M059J (cell line): ENCODE measurements at places on chromosomes 11 and 22.

DNA sequence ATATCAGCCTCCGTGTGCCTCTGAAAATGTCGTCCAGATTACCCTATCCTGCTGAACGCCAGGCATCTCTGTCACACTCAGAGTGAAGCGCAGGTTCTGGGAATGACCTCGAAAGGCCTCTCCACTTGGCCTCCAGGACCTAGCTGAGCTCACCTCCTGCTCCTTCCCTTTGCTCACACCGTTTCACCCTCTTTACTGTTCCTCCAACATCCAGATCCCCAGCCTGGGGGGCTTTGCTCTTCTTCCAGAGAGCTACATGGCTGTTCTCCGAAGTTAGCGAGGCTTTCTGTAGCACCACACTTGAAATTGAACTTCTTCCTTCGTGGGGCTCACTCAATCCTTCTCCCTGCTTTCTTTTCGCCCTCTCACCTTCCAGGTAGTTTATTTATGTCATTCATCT lies 27.9 kb downstream of the GLB1L2 start:
- DNase-seq = no peak

GRCh38 chr22:27434898-27435297 lies 366.7 kb downstream of the MN1 start:
- no peak for DNase-seq

DNA sequence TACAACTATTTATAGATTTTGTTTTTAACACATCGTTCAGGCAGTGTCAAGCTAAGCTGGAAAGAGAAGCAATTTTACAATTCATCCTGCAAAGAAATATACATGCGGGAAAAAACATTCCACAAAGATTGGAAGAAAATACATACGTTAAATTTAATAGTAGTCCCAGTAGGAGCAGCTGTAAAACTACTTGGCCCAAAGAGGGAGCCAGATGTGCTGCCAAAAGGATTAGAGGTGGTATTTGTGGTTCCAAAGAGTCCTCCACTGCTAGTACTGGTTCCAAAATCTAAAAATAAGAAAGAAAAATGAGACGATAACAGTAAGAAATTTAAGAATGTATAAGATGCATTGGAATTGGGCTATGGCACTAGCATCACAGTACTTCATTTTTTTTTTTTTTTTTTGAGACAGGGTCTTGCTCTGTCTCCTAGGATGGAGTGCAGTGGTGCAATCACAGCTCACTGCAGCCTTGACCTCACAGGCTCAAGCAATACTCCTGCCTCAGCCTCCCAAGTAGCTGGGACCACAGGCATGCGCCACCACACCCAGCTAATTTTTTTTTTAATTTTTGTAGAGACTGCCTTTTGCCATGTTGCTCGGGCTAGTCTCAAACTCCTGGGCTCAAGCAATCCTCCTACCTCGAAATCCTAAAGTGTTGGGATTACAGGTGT lies 21.5 kb downstream of the NUP98 start:
- DNase-seq = no peak

DNA sequence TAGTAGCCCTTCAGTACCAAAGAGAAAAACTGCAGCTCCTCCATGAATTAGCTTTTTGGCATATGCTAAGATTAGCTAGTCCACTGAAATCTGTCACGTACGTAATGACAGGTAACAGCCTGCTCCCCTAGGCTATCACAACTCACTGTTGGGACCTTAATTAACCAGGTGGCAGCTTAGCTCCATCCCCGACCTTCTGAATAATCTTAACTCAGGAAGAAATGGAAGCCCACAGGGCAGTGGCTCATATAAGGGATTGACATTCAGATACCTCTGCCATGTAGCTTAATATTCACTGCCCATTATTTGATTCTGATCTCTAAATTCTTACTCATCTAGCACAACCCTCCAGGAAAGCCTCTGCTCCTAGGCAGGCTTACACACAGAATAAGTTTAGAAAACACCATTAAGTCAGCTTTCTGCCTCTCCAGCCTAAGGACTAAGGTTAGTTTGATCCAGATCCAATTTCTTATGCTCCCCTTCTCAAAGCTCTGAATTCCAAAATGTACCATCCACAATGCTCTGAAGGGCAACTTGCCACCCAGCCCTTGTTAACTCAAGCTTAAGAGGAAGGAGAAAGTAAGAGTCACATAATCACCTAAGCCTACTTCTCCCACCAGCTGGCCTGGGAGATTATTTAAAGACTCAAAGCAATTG lies 5.0 kb downstream of the HSPA8 start:
- DNase-seq = no peak

DNA sequence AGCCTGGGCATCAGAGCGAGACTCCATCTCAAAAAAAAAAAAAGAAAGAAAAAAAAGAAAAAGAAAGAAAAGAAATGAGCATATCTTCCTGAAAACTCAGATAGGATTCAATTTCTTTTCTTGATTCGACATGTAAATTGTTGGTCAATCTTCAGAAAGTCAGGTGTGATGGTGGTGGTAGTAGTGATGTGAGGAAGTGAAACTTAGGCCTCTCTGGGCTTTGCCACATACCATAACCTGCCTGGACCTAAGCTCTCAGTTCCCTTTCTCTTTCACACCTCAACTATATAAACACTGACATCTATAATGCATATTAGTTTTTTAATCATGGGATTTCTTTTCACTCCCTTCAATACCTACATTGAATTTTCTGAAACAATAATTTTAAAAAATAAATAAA lies 98.0 kb upstream of the TBCEL start:
- DNase-seq = no peak

- DNase-seq = peak; percentile 76
These were observed 7.4 kb downstream of the ETS1 start for GRCh38 chr11:128579798-128580504.

GRCh38 chr11:68584097-68584496 lies 100.2 kb upstream of the GAL start:
- peak; percentile 5 for DNase-seq

GRCh38 chr11:4087551-4087950 lies 7.0 kb upstream of the RRM1 start:
- peak; percentile 47 for DNase-seq

DNA sequence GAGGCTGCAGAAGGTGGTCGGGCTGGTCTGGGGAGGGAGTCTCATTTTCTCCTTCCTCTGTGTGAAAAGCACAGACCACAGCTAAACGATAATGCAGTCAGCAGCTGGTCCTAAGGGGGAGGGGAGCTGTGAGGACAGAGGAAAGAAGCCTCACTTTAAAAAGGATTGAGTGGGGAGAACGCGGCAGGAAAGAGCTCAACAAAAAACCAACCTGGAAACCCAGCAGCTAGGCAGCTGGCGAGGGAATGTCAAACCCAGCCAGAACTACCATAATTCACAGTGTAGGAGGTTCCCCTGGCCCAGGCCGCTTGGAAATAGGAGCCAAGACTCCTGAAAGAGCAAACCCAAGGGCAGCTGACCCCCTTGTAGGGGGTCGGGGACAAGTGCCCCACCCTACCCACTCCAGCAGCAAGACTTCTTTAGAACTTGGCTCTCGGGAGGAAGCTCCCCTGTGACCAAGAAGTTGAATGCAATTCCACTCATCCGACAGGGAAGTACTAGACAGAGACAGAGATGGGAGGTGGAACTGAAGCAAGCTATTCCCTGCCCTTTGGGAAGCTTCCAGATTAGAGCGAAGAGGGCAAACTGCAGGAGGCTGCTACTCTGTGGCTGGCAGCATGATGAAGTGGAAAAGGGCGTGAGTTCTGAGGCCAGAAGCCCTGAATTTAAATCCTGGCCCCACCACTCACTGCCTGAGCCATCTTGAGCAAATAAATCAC lies 16.5 kb upstream of the DGKZ start:
- no peak for DNase-seq

DNA sequence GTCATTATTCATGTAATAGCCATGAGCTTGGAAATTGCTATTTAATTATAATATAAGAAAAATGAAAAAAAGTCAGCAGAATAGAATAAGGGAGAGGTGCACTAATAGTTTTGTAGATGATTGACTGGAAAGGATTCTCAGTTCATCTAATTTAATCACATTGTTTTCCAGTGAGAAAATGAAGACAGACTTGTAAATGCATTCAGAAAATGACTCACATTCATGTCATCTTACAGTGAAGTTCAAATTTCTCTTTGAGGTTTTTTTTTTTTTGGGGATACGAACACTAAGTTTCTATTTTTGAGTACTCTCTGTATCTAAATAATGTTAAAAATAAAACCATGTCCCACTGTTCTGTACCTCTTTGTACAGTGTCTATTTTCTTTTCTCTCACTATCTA lies 18.5 kb upstream of the OR4A16 start:
- no peak for DNase-seq

DNA sequence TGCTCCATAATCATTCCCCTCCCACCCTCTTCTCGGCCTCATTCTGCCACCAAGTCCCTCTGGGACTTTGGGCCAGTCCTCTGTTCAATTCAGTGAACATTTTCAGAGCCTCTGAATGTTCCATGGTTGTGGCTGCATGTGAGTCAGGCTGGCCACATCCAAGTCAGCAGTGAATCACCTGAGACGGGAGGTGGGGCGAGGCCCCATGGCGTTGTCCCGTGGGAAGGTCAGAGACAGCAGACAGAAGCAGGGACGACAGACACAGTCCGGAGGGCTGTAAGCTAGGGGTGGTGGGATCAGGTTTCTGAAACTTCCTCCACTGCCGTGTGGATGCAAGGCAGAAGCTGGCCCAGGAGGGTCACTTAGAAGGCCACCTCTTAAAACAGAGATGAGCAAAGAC lies 324.8 kb downstream of the MN1 start:
- DNase-seq = peak; percentile 88

DNA sequence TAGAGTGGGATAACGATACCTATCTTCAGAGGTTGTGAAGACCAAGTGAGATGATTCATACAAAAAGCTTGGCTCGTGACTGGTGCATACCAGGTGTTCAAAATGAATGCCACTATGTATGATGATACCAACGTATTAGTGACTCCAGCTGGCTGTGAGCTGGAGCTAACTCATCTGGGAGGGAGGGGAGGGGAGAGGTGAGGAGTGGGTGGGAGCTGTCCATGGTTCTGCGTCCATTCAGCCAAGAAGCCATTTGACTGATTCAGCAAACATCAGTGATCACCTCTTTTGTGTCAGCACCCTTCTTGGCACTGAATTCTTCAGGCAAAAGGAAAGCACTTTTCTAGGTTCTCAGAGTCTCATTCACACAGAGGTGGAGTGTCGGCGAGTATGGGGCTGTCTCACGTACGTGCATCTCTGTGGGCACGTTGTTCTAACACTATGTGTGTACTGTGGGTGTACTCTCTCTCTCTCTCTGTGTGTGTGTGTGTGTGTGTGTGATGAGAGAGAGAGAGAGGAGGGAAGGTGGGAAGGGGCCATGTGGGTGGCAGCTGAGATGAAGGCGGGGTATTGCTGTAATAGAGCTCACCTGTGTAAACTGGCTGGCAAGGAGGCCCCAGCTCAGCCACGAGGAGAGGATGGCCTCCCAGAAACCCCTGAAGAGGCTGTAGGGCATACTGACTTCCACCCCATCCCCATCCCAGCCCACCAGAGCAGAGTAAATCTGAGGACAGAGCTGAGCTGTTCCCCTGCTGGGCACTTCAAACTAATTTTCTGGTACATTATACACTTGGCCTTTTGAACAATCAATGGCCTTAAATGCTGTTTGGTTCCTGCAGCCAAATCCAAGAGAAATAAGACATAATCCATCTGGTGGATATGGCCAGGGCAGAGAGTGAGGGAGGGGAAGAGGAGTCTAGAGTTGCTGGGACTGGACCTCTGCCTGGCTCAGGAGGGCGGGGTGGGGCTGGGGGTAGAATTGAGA lies 96.1 kb upstream of the THY1 start:
- peak; percentile 27 for DNase-seq

GRCh38 chr11:118746988-118747585 lies 43.9 kb downstream of the DDX6 start:
- no peak for DNase-seq

- DNase-seq = no peak
These were observed 17.2 kb downstream of the KCNQ1 start for GRCh38 chr11:2461956-2462542.

DNA sequence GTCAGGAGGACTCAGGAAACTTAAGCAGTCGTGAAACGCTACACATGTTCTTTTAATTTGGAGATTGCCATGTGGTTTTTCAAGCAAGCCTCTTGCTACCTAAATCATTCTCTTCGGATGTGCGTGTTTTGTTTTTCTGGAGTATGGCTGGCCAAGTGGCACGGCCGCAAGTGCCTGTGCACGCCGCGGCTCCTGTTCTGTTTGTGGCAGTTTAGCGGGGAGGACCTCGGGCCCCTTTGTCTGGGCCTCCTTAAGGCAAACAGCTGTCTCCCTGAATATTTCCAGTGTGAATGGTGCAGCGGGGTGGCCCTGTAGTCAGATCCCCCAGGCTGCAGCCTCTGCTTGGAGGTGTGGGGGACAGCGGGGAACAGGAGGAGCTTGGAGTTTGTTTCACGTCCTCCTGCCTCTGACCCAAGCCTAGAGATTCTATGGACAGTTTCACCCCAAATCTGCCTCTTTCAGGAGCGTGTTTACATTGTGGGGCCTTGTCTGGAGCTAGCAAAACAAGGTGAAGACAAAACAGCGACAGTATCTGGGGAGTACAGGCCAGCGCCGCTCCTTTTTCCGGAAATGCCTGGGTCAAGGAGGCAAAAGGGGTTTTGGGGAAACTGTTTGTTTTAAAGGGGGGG lies 1.3 kb downstream of the LRP5 start:
- DNase-seq = peak; percentile 39

- DNase-seq = peak; percentile 97
These were observed 39.0 kb downstream of the BMAL1 start for GRCh38 chr11:13316528-13316961.

GRCh38 chr11:106381895-106382294 lies 304.4 kb downstream of the AASDHPPT start:
- peak; percentile 88 for DNase-seq

GRCh38 chr22:43774318-43774915 lies 37.7 kb downstream of the EFCAB6 start:
- DNase-seq = no peak

GRCh38 chr11:61783717-61784505 lies 8.5 kb downstream of the TMEM258 start:
- DNase-seq = no peak

DNA sequence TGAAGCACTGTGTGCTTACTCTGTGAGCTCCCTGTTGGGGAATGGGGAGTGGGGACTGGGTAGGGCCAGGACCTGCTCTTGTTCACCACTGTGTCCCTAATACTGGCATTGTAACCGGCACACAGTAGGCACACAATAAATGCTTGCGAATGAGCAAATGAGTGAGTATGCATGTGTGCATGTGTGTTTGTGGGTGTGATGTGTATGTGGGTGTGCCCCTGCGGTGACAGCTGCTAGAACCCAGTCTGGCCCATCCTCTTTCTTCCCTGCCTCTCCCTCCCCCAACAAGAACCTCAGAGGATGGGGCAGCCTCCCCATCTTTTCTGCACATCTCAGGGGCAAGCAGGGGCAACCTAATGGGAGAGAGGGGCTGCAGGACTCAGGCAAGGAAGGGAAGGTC lies 90.5 kb downstream of the MN1 start:
- no peak for DNase-seq

GRCh38 chr11:5237420-5237819 lies 3.1 kb upstream of the HBD start:
- no peak for DNase-seq

DNA sequence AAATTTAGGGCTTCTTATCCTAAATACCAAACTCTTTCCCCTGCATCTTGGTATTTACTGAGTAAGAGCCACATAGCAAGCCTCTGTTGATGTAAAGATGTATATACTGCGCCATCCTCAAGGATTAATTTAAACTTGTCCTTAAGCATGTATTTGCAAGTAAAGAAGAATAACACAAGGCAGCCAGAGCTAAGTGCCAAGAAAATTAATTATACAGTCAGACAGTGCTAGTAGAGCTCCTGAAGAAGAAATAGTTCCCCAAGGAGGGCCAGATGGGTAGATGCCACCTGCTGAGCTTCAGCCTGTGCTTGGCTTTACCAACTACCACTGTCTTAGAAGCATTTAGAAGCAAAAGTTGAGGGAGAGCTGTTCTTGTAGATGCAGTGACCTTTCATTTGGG lies 470.0 kb downstream of the BUD13 start:
- DNase-seq = no peak

GRCh38 chr11:32658639-32659406 lies 75.2 kb downstream of the EIF3M start:
- DNase-seq = peak; percentile 63
